ENCODE measurements at places on chromosomes 7 and 10.

GRCh38 chr7:48868916-48869315, 55.4 kb upstream of the CDC14C start:
- DNase-seq = no peak

GRCh38 chr7:107907790-107908189, 16.8 kb downstream of the DLD start:
- no peak for DNase-seq

DNA sequence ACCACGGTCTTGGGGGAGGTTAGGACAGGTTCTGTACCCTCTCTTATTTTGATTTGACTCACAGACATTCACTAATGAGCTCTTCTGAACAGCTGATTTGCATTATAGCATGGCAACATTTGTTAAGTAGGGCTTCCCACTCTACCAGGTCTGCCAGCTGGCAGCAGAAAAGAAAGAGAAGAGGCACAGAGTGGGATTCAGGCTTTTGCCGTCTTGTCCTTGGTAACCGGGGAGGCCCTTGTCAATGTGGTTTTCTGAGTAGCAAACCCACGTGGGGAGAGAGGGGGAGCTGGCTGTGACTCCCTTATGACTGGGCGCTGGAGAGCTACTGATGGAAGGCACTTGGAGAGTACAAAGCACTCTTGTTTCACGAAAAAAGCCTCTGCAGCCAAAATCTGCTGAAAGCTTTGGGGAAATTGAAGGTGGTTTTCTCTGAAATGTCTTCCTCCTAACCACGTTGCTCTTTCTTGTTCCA, 355.3 kb upstream of the GALNT17 start:
- DNase-seq = no peak

GRCh38 chr10:44197646-44198045, 187.3 kb downstream of the CXCL12 start:
- no peak for DNase-seq

DNA sequence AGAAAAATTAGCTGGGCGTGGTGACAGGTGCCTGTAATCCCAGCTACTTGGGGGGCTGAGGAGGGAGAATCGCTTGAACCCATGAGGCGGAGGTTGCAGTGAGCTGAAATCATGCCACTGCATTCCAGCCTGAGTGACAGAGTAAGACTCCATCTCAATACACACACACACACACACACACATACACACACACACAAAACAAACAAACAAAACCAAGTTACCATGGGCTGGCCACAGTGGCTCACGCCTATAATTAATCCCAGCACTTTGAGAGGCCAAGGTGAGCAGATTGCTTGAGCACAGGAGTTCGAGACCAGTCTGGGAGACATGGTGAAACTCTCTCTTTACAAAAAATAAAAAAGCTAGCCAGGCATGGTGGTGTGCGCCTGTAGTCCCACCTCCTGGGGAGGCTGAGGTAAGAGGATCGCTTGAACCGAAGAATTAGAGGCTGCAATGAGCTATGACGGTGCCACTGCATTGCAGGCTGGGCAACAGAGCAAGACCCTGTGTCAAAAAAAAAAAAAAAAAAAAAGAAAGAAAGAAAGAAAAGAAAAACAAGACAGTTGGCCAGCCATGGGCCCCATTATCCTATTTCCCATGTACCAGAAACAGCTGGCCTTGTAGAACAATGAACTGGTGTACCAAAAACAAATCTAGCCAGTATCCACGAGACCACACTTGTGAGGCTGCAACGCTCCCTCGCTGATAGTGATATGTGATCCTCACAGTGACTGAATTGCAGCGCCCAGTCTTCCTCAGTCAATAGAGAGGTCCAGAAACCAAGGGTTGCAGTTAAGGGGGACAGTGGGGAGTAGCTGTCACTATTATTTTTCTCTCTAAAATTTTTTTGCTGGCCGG, 6.6 kb upstream of the AGFG2 start:
- no peak for DNase-seq

DNA sequence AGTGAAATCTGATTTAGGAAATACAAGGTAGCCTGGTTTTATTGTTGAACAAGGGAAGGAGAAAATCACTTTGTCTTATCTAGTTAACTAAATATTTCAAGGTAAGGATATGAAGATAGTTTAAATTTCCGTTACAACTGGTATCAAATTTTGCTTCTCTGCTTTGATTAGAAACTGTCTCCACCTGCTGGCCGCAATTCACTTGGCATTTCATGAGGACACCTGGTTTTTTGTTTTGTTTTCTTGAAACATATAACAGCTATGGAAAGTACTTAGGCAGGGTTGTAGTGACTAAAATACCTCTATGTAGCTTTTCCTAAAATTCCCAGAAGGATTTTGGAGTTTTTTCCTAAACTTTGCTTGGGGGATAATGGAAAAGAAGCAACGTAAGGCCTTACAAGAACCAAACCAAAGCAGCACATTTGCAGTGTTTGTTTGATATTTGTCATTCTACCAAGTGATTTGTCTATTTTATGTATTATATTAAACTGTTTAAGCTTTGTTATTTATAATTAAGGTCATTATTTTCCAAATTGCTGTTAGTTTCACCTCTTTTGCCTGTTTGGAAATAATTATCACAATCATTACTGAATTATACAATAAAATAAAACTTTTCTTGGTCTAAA, 73.6 kb downstream of the AHCYL2 start:
- peak; percentile 28 for DNase-seq

GRCh38 chr7:28726555-28726954, 231.6 kb downstream of the TRIL start:
- peak; percentile 36 for DNase-seq

GRCh38 chr7:139370301-139370942, 10.7 kb downstream of the LUC7L2 start:
- peak; percentile 1 for DNase-seq

DNA sequence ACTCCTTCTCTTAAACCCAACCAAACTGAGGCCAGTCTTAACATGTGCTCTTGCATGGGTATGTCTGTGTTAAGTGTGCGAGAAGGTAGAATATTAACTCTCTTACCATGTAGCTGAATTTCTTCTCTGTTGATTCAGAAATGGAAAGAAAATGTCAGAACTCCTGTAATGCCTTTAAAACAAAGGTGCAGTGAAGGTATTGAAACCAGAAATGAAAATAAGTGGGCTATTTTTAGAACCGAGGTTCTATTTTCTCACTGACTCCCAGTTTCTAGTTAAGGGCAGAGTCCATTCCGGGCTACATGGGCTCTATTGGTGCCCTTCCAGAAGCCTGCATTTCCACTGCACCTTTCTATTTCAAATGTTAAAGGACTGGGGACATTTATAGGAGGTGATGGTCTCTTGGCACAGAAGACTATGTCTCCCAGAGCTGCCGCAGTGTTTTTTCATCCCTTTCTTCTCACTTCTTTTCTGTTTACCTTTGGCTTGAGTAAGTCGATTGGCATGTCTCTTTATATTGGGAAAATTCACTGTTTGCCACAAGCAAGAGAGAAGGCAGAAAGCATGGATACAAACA, 174.9 kb downstream of the LRMDA start:
- no peak for DNase-seq
